Lower lobe of right lung (tissue), 2 donors: ENCODE measurements at places on chromosomes 6 and 20. TPM values are rescaled to one million over a fixed set of nuclear protein-coding genes. Genes with fewer than 3 reads are reported as not detected.

The ATAT1 gene
- 8.9 TPM for total RNA-seq

The AHCY gene
- 63.8 TPM for total RNA-seq

The TSHZ2 gene
- total RNA-seq = 12.6 TPM

The PAK5 gene
- 0.21 TPM for total RNA-seq

The BPIFB2 gene
- total RNA-seq = 0.21 TPM

The C6orf118 gene
- 6.5 TPM for total RNA-seq

The LTB gene
- total RNA-seq = 10.0 TPM

The SLX4IP gene
- total RNA-seq = 5.8 TPM

The ZSCAN23 gene
- 1.7 TPM for total RNA-seq

The POLR1H gene
- 22.4 TPM for total RNA-seq

The TSPO2 gene
- not detected for total RNA-seq

DNA sequence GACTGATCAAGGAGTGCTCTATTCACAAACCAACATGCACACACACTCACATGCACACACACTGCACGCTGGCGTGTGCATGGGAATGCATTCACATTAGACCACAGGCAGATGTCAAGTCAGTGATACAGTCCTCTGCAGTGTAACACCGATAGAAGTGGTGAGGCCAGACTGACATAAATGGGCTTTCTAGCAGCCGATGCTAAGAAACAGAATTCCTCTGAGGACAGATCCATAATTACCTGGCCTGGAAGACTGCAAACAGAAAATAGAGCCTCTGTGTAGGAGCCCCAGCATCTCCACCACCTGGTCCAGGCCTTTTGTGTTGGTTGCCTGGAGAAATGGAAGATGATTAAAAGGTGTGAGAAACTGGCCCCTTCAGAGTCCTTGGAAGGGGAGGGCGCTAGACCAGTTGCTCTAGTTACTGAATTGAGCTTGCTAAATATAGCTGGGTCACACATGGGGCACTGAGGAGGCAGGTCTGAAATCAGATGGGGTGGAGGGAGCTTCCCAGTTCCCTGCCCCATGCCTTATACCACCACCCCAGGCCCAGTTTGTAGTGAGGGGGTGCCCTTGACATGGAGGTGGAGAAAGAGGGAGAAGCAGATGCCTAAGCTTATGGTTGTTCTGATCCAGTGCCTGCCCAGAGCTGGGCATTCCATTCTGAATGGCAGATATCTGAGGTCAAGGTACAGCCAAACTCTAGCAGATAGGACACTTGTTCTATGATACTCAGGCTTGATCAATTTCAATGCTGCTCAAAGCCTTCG is 233.8 kb downstream of the LRFN2 start:
- DNase-seq = no peak

DNA sequence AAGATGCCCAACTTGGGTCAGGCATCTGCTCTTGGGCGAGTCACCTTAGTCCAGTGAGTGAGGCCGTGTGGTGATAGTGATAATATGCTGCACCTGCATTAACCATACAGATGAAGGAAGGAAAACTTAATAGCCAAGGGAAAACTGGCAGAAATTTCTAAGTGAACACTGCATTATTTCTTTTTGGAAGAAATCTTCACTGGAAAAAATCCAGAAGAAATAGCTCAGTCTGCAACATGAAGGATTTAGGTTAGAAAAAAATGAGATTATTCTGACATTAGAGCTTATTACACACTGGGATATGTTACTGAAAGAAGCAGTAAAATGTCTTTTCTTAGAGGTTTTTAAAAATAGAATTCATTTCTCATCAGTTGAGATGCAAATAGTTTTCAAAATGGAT is 947.3 kb downstream of the KIF16B start:
- no peak for DNase-seq

GRCh38 chr6:5701174-5701573 is 305.6 kb downstream of the NRN1 start:
- no peak for DNase-seq

DNA sequence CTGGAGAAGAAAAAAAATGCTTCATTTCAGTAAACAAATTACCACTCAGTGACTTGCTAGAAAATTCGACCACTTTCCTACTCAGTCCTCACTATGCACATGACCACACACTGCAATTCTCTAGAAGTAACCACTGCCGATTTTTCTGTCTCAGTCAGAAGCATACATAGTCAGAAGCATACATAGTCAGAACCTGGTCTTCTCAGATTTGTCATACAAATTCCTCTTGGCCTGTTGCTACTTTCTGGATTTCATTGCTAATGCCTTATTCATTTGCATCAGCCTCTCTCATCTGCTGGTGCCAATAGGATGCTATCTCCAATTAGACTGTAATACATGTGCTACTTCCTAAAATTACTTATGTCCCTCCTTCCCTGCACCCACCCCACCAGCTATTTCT is 10.2 kb upstream of the KIF16B start:
- DNase-seq = no peak

DNA sequence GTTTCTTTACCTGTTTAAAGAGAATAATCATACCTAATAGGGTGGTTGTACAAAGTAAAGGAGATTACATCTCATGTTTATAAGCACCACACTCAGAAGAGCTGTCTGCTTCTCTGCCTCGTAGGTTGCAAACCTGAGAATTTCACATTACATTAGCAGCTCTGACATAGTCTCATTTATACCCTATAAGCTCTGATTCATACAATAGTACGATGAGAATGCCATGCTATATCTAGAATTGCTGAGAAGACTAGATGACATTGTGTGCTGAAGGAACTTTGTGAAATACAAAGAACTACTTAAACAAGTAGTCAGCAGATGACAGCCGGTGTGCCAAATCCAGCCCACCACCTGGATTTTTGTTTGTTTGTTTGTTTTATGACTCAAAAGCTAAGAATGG is 121.2 kb downstream of the ADAT2 start:
- no peak for DNase-seq

GRCh38 chr6:15995493-15995892 is 133.4 kb upstream of the MYLIP start:
- no peak for DNase-seq

DNA sequence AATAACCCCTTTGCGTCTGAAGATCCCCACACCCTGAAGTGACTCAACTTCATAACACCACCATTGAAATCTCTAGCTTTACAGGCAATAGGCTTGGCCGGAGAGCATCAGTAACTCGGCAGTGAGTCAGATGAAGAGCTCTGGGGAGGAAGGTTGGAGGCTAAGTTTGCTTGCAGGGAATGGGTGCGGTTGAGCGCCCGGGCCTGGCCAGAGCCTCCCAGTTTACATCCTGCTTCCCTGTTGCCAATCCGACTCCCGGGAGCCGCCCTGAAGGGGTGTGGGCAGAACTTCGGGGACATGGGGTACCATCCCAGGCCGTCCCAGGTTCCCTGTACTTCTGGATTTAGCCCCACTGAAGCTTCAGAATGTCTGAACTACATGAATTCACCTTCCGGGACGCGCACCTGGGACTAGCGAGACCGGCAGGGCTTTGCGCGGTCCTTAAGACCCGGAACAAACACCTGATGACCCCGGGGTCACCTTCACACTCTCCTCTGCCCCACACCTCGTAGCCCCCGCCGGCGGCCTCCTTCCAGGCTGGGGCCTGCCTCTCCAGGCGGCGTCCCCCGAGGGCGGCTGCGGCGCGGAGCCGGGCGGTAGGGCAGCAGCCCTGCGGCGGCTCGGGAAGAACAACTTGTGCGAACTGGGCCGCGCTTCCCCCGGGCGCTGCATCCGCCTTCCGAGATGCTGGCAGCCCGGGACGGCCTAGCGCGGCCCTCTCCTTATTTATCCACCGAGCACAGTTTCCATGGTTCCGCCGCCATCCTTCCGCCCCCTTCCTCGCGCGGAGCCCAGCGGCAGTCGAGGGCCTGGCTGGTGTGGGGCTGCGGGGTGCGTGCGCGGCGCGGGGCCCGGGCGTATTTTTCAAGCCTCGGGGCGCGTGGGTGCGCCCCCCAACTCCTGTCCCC is 56.6 kb upstream of the RREB1 start:
- DNase-seq = peak; percentile 78

DNA sequence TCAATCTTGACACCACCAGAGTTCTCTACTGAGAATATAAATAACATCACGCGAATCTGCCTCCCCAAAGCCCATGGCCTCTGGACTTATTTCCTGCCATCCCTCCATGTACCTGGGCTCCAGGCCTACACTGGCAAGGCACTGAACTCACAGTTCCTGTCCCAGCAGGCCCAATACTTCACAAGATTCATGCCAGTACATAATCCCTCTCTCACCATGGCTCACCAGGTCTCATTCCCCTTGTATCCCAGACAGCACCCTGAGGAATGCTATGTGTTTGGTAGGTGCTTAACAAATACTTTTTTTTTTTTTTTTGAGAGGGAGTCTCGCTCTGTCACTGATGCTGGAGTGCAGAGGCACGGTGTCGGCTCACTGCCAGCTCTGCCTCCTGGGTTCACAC is 1.9 kb downstream of the KIF16B start:
- DNase-seq = no peak

DNA sequence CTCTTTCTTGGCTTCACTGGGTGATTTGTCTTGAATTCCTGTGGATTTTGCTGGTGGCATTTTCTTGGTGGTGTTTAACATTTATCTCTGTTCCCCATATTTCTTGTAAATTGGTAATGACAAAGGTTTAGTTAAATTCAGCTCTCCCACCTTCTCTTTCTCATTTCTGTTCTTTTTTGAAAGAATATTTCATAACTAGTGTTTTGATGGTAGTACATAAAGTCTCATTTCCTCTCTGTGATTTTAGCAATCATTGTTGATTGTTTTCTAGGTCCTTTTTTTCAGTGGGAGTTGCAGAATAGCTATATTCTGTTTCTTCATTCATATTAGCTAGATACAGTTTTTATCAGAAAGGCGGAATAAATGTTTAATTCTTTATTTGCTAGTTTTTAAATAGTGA is 73.1 kb downstream of the QKI start:
- no peak for DNase-seq

DNA sequence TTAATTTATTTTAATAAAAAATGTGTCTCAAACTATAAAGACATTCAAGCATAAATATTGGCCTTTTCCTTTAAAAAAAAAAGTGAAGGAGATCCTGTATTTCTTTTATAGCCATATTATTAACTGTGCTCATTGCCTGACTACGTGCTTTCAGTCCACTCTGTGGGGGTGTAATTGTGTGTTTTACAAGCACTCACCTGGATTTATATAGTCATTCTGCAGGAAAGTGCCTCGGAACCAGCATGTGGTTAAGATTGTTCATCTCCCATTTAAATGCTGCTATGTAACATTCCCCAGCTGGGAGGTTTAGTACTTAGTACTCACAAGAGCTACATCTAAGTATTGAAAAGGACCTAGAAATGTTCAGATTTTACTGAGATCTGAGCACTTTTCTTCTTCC is 47.9 kb upstream of the SLC22A16 start:
- DNase-seq = no peak

DNA sequence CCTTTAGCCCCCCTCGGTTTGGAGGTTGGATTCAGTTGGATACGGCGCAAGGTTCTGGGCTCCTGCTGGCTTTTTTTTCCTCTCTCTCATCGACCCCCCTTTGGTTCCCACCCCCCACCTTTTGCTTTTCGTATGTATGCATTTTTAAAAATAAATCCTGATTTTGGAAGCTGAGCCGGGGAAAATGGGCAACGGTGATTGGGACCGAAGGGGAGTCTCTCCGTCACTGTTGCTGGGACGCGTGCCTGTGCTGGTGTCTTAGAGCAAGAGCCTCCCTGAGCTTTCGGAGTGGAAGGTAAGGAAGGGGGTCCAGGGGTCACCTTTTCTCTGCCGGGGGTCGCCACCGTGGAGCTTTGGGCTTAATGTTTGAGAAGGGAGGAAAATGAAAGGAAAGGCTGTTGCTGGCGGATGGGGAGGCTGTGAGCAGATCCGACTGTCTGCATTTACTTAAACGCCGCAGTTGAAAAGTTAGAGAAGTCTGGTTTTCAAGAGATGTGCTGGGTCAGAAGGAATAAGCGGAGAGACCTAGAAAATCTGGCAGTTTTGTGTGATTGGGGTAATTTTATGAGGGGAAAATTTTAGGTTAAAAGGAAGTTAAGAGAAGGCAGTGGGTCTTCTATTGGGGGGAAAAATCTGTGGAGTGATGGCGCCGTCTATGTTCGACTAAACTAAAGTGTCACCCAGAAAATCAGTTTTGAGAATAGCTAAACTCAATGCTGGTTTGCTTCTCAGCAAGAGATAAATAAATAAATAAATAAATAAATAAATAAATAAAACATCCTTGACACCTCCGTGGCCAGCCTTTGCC is 828 bp downstream of the ADGRB3 start:
- no peak for DNase-seq

- no peak for DNase-seq
Measured at GRCh38 chr20:37911838-37912281, 8.9 kb downstream of the VSTM2L start.

DNA sequence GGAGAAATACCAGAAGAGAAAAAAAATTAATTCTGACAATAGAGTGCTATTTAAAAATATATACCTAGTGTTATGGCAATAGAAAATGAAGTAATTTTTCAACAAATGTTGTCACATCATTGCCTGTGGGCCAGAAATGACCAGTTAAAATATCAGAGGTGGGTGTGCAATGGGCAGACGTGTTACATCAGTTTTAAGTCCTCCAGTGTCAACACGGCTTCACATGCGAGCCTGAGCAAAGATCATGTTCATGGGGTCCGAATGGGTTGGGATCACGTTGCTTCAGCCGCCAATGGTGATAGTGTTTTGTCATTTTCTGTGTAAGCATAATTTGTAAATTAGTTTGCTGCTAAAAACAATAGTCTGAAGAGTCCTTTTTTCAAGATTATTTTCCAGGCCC is 27.5 kb downstream of the TMEM200A start:
- DNase-seq = no peak

- DNase-seq = peak; percentile 77
Measured at GRCh38 chr20:45771182-45771759, 20.4 kb downstream of the WFDC3 start.

DNA sequence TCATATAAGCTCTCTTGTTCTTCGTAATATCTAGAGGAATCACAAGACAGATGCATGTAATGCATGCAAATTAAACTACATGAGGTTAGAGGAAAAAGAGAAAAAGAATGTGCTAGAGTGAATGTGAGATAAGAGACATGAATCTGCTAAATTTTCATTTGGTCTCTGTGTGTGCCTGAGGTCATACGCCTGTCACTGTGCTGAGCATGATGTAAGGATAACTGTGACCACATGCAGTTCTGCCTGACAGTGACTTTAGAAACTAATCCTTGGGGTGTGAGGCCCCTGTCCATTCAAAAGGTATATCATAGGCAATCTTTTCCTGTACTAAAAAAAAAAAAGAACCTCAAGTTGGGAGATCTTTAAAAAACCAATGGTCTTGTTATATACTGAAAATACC is 70.6 kb downstream of the SHPRH start:
- no peak for DNase-seq

DNA sequence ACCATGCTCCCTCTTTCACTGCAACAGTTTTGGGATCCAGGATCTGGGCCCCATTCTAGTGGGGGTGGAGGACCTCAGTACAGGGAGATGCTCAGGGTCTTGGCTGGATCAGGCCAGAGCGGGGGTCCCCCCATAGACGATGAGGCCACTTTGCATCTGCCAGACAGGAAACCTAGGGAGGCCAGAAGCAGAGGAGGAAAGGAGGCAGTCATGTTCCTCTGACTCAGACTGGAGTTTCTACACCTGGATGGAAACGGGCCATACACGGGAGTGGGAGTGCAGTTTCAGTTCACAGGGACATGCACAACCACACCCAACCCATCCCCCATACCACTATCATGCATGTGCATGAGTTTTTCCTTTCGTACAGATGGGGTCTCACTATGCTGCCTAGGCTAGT is 3.6 kb upstream of the EMILIN3 start:
- DNase-seq = no peak

- no peak for DNase-seq
Measured at GRCh38 chr20:58843128-58843556, 7.6 kb downstream of the GNAS-AS1 start.

GRCh38 chr6:170225852-170226417 is 64.9 kb downstream of the DLL1 start:
- no peak for DNase-seq

- no peak for DNase-seq
Measured at GRCh38 chr6:77245026-77245425, 218.3 kb downstream of the HTR1B start.
